Activated CD4-positive, alpha-beta T cell treated with anti-CD3 and anti-CD28 coated beads, Interleukin-2, amount 10 ng/mL, durations not matched to agents 24 days and 14 days (primary cell): ENCODE measurements at places on chromosomes 5 and 9.

DNA sequence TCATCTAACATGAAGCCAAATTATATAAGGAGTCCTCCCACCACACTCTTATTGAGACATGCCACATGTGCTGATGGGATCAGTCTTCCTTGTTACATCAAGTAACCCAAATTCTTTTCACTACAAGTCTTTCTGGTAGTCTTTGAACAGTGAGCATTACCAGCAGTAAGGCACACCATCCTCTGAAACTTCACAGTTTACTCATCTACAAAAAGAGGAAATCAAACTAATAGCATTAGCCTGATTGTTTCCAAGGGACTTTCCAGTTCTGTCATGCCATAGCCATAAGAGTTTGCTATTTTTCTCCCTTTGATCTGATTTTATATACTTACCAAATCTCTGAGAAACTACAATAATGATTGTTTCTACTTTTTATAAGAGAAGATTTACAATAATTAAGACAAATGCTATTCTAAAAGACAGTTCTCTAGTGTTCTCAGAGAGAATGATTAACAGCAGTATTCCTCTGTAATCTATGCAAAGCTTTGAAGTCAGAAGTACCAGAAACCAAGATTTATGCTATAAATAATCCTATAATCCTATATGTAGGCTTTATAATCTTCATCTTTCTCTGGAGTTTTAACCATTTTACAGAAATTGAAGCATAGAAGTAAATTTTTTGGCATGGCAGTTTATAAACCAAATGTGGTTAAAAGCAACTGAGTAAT is 166.2 kb upstream of the ACO1 start:
- DNase-seq, result no peak

DNA sequence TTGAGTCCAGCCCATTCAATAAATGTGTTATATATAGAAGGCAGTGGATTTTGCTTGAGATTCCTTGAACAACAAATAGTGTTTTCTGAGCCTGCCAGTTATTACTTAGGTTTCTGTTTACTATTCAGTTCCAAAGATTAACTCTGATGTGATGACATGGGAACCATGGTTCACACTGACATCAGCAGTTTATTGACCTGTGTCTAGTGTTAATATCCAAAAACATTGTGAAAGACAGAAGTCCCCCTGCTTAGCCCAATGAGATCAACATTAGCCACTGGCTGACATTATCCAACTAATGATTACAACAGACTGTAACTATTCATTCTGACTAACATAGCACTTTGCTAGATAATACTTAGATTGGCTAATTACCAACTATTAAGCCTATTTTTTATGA is 14.9 kb downstream of the APBA1 start:
- no peak for DNase-seq

GRCh38 chr5:91670122-91670521 is 287.0 kb upstream of the ARRDC3 start:
- no peak for DNase-seq

GRCh38 chr9:83307066-83307724 is 231.0 kb downstream of the FRMD3 start:
- no peak for DNase-seq

DNA sequence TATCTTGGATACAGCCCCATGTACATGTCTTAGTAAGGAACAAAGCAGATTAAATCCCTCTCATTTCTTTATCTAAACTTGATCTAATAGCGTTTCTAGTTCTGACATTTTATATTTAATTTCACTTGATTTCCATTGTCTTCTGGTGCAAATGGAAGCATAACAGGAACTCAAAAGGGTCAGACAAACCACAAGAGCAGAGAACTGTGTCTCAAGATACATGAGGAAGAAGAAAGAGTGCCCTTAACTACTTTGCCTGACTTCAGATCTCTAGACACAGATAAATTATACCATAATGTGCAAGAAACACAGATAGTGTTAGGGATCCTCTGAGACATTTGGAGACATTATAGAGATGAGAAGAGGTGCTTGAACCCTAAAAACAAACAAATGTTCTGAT is 20.7 kb upstream of the STX17 start:
- DNase-seq, result no peak

DNA sequence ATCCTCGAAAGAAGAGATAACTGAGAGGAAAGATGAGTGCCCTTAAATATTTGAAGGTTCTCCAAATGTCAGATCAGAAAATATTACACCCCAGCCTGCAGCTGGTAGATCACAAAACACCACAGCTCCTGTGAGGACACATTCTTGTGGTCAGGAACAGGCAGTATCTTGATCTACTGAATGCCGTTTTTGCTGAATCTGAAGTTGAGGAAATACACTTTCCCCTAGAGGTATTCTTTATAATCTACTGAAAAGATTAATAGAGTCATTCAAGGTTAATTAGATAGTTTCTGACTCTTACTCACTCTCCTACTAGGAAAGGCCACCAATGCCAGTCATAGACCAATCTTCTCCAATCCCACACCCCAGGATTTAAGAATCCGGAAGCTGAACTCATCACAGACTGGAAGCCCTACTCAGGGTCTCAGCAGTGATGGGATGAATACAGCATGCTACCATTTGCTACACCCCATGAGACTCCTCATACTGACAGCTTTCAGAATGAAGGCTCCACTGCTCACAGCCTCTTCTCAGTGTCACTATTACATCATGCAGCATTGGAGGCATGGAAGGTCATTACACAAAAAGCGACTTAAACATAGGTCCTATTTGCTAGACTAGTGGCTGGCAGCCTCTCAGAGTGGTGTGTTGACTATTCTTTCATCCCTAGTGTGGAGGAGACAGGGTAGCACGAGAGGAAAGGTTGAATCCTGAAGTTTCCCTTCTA is 143.9 kb upstream of the SLC1A3 start:
- DNase-seq, result no peak

GRCh38 chr5:34447424-34447823 is 208.7 kb upstream of the RAI14 start:
- no peak for DNase-seq

GRCh38 chr5:145161391-145161790 is 673.8 kb downstream of the PRELID2 start:
- DNase-seq, result no peak

DNA sequence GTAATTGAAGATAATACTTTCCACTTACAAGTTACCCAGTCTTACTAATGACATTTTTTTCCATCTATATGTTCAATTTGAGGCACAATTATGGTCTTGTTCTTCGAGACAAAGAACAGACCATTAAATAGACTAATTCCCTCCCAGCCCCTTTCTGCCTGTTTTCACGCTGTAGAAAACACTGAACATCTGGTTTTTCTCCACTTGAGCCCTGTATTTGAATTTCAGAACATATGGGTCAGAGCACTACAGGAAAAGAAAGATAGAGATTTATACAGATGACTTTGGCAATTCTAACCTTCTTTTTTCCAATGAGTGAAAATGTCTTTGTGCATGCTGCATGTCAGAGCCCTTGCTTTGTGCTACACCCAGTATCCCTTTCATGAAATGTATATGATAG is 506.9 kb downstream of the LRRC70 start:
- DNase-seq, result no peak

- no peak for DNase-seq
Measured at GRCh38 chr5:81213070-81213469, 20.1 kb upstream of the CKMT2 start.

GRCh38 chr5:31096238-31096865 is 97.1 kb upstream of the CDH6 start:
- DNase-seq, result no peak

DNA sequence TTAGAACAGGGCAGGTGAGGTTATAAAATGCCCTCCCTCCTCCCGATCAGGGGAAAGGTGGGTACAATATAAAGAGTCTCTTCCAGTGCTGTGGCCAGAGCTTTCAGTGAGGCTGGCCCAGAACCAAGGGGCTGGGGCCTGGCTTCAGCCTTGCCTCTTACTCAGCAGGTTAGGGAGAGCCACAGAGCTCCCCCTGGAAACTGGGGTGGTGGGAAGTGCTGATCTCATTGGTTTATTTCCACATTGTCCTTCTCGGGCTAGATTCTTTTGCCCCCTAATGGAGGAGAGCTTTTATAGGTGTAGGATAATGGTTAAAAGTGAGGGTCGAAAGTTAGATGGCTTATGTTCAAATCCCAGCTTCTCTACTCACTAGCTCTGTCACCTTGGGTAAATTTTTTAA is 186.7 kb upstream of the TBC1D2 start:
- DNase-seq, result no peak
